ENCODE measurements at places on chromosomes 16 and 17. TPM values are rescaled to one million over a fixed set of nuclear protein-coding genes. Genes with fewer than 3 reads are reported as not detected.

GRCh38 chr16:73778887-73779286 lies 517.7 kb upstream of the PSMD7 start:
- DNase-seq: no peak
- H3K4me3 ChIP-seq: no peak overlapping the region
- H3K27me3 ChIP-seq: no peaks in the 10 kb centered on the region
- H3K36me3 ChIP-seq: no peaks in the 10 kb centered on the region
- H3K4me1 ChIP-seq: no peaks in the 10 kb centered on the region

DNA sequence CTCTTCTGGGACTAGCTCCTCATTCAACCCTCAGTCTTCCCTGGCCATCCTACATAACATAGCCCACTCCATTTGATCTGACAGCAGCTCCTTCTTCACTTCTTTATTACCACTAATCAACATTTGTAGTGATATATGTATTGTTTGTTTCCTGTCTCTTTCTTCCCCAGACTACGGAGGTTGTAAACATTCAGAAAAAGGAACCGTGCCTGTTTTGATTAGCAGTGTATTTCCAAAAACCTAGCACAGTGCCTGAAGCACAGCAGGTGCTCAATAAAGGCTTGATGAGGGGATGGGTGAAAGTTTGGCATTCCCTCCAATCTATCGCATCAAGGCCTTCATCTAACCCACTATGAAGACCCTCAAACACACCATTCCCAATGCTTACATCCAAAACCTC lies 150.8 kb downstream of the XYLT1 start:
- no peak for DNase-seq
- H3K4me3 ChIP-seq: no peak overlapping the region
- H3K36me3 ChIP-seq: no peaks in the 10 kb centered on the region

Gene HBM
- total RNA-seq: not detected

DNA sequence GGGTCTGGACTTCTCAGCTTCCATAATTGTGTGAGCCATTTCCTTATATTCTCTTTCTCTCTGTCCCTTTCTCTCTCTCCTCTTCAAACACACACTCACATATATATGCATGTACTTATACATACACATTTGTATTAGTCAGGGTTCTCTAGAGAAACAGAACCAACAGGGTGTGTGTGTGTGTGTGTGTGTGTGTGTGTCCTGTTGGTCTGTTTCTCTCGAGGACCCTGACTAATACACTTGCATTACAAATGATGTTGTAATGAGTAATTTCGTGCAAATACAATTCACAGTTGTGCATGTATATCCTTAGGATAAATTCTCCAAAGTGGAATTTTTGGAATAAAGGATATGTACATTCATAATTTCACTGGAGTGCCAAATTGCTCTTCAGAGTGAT lies 115.3 kb downstream of the NPIPB5 start:
- H3K4me3 ChIP-seq: no peak overlapping the region
- no peak overlapping the region for H3K27ac ChIP-seq
- H3K36me3 ChIP-seq: no peaks in the 10 kb centered on the region
- H3K4me1 ChIP-seq: no peaks in the 10 kb centered on the region
- H3K27me3 ChIP-seq: no peaks in the 10 kb centered on the region

DNA sequence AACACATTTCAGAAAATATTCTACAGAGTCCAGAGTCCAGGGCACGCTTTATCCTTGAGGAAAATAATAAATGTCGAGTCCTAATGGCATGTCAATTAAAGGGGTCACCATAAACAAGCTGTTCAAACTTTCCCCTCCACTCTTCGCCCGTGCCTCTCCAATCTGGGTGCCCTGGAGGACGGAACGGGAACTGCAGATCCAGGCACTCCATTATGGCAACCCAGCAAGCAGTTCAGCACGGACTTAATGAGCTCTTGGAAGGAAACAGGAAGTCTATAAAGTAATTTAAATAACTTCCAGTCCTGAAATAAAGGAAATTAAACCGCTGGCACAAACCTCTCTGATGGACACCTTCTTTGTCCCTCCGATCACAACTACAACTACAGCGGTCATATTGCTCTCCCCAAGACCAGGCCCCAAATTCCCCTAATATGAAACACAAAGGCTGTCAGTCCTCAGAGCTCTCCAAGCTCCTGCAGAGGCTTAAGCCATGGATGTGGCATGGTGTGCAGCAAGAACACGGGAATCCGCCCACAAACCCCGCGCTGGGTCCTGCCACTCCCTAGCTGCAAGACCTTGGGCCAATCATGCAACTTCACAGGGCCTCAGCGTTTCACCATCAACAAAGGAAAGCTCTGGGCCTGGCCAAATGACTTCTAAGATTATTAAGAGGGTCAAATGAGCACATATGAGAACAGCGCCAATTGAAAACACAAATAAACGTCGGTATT lies 52.6 kb downstream of the ZFHX3 start:
- no peaks in the 10 kb centered on the region for H3K27me3 ChIP-seq
- peaks cover under 1% of the 10 kb centered on the region for H3K4me1 ChIP-seq
- H3K27ac ChIP-seq: no peak overlapping the region
- H3K36me3 ChIP-seq: no peaks in the 10 kb centered on the region
- no peak overlapping the region for H3K4me3 ChIP-seq

- H3K4me1 ChIP-seq: peaks cover 6% of the 10 kb centered on the region
- peak; percentile 78 for DNase-seq
- no peak overlapping the region for H3K4me3 ChIP-seq
- H3K27me3 ChIP-seq: no peaks in the 10 kb centered on the region
- no peaks in the 10 kb centered on the region for H3K36me3 ChIP-seq
Observed at GRCh38 chr17:34420254-34420766, 57.3 kb upstream of the CCL1 start.

Gene SHISA6
- not detected for total RNA-seq

Gene CRLF3
- total RNA-seq: 89.0 TPM

GRCh38 chr16:26169473-26169872 lies 477.7 kb downstream of the HS3ST4 start:
- no peaks in the 10 kb centered on the region for H3K4me1 ChIP-seq
- no peak overlapping the region for H3K4me3 ChIP-seq
- no peaks in the 10 kb centered on the region for H3K36me3 ChIP-seq
- H3K27ac ChIP-seq: no peak overlapping the region

Gene CCL4
- total RNA-seq: 532 TPM

Gene DNAAF8
- total RNA-seq: 0.54 TPM

Measured in natural killer cell (primary cell).